CD4-positive, alpha-beta T cell treated with Interferon alpha-2 for 1 hour (primary cell): ENCODE measurements at places on chromosomes 2 and 18.

- no peak for DNase-seq
Observed at GRCh38 chr2:118913131-118913802, 28.7 kb upstream of the MARCO start.

DNA sequence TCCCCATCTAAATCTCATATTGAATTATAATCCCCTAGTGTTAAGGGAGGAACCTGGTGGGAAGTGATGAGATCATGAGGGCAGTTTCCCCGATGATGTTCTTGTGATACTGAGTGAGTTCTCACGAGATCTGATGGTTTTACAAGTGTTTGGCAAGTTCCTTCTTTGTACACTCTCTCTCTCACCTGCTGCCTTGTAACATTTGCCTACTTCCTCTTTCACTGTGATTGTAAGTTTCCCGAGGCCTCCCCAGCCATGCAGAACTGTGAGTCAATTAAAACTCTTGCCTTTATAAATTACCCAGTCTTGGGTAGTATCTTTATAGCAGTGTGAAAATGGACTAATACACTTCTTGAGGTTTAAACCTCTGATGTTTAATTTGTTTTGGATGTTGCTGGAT, 177.5 kb downstream of the CD8B2 start:
- DNase-seq, result no peak

- no peak for DNase-seq
Observed at GRCh38 chr18:28712796-28713425, 536.0 kb upstream of the CDH2 start.

- no peak for DNase-seq
Observed at GRCh38 chr2:239587841-239588240, 187.0 kb upstream of the HDAC4 start.

DNA sequence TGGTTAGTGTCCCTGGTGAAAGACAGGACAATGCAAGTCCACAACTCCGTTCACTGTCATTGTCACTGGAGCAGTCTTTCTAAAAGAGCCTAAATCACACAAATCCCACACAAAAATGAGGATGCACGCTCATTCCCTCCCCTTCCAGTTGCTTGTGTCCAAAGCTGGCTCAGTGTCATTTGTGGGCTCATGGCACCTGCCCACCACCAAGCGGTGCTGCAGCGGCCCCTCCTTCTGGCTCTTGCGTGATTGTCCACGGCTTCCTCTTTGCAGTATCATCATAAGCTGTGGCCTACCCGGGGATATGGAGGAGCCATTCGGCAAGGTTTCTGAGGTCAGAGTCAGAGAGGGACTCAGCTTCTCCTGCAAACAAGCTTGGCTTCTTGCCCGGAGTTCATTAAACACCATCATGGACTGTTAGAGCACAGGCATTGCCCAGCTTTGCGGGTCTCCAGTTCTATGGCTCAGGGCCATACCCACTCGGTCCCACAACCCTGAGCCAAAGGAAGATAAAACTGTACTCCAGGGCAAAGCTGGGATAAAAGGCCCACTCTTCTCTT, 179.4 kb upstream of the AGAP1 start:
- no peak for DNase-seq

GRCh38 chr2:240438810-240439697, 3.6 kb downstream of the GPC1 start:
- no peak for DNase-seq

DNA sequence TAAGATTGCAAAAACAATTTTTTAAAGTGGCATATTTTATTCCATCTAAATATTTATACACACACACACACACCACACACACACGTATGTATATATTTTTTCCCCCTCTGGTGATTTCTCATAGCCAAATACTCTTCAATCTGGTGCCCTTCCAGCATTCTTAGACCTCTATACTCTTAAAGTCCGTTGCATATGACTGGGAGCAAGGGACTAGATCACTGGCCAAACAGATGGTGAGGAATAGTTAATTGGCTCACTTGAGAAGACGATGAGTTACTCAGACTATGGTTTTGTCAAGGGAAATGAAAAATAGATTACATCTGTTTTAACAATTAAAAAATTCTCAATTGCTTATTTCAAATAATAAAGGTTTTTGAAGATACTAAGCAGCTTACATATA, 512.5 kb upstream of the LRRTM4 start:
- no peak for DNase-seq

DNA sequence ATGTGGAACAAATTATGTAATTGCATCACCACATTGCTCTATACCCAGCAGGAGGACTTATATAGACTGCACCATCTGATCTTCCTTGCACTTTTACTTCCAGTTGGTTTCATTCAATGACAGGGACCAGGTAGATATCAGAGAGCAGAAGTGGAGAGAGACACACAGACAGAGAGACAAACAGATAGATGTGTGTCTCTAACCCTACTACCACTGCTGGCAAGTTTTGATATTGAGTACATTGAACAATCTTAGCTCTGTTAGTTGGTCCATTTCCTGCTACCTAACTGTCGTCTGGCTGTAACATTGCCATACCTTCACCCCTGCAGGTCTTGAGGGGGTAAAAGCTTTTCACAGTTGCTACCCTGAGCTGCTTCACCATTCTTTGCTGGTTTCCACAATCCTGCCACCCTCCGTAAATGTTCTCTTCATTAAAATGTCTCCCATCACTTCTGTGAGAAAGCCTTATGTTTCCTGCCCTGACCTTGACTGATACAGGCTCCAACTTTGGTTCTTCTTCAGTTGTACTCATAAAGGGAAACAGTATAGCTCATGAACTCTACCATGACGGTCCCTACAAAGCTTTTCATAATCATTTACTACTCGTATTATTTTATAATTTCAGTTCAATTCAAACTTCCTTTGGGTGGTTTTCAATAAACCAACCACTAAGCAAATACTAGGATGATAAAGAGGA, 62.3 kb upstream of the ITGA4 start:
- no peak for DNase-seq

- no peak for DNase-seq
Observed at GRCh38 chr2:162060532-162060931, 13.5 kb downstream of the DPP4 start.

DNA sequence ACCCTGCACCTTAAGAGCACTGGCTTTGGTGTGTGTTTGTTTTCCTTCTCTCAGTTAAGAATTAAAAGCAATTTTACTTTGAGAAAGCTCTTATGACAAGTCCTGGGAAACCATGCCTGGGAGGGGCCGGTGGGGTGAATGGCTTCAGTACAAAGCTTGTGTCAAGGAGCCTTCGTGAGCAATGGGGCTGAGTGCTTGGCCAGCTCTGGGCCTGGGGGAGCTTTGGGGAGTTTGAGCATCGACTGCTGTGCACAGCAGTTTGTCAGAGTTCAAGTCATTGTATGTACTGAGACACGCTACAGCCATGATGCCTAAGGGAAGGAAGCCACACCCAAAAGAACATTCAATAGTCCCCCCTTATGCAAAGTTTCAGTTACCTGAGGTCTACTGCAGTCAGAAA, 75.8 kb downstream of the ARHGEF4 start:
- DNase-seq, result no peak

DNA sequence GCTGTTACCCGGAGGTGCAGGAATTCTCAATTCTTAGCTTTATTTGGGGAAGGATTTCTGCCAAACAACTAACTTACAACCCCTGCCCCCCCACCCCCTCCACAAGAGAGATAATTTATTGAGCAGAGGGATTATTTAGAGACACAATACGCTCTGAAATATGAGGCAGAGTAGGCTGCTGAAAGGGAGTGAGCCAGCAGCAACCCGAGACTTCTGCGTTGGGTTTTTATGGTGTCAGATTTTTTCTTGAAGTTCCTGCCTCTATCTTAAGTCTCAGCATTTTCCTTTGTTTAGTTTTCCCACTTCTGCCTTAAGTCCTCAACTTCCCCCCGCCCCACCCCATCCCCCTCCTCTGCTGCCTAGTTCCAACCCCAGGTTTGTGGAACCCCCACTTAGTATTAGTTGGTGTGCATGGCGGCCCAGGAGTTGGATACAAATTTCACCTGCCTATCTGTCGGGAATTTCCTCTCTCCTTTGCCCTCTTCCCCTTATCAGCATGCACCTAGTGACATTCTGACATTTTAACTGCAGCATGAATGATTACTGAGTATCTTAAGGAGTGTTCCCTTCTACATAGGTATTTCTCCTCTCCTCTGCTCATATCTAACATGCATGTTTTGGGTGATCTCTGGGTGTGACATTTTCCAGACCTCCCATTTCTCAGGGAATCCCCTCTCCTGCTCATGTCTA, 1635.9 kb upstream of the LRRTM1 start:
- DNase-seq, result no peak

DNA sequence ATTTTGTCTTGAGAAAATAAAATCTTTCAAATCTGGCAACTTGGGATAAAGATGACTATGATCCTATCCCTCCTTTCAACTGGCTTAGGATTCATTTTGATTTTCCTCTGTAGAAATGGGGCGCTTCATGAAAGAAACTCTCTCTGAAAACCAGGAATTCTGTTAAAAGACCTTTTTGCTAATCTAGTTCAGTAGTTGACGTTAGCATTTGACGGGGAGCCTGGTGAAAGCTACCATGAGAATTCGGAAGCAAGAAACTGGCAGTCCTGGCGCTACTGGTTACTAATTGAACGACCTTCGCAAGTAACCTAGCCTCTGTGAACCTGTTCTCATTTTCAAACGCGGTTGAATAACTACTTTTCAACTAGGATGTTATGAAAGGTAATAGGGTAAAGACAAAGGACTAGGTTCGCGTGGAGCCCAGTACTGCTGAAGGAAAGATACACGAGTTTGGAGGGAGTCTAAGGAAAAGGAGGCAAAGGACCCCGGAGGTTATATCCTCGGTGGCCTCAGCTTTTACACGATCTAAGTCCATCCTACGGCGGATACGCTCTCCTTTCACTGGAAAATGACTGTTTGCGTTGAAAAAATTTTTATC, 604 bp upstream of the STK11IP start:
- no peak for DNase-seq

GRCh38 chr18:3012136-3013023, 564 bp downstream of the LPIN2 start:
- DNase-seq, result peak; percentile 39

- DNase-seq, result no peak
Observed at GRCh38 chr2:20371323-20372025, 20.8 kb upstream of the PUM2 start.

DNA sequence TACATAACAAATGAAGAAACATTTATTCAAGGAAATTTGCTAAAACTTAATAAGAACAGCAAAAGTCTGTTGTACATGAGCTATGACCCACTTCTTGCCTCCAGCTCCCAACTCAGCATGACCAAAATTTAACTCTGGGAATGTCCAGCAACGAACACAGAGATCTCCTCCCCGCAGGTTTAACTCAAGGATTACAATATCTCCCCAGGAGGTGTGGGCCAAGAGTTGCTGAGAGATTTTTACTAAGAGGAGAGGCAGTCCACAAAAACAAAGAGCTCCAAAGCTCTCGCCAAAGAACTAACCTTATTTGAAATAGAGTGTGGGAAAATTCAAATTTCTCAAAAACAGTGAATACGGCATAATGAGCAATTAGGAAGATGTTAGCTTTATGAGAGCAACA, 318.5 kb downstream of the GRB14 start:
- DNase-seq, result no peak

DNA sequence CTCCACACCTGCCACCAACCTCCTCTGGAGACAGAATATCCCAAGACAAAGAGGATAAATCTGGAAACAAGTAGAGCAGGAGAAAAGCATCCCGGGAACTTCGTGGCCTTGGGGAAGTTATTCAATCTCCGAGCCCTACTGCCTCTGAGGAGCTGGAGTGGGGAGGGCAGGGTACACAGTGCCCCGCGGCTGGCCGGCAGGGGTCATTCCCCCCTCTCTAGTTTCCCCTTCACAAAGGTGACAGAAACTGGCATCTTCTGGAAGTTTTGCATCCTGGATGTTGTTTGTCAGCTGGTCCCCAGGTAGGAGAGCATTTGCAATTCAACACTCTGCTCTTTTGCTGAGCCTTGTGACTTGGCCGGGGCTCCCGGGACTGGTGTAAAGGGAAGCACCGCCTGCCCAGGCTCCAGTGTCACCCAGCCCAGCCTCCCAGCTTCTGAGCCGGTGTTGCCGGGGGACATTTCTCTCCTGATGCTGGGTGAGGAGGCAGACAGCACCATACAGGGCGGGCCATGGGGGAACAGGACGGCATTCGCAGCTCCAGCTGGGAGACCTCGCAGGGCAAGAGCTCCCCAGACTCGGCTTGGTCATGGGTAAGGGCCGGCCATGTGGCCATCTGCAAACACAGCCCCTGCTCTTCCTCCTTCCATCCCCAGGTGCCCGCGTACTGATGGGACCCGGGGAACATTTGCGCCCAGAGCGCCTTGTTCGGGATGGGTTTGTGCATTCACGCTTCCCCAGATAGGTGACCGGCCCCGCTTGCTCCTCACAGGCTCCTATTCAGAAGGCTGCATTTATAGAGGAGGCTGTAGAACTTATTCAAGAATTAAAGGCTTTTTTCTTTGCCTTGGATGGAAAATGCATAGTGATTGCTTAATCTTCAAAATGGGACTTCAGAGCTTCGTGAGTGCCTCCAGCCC, 7.4 kb upstream of the NTSR2 start:
- no peak for DNase-seq

DNA sequence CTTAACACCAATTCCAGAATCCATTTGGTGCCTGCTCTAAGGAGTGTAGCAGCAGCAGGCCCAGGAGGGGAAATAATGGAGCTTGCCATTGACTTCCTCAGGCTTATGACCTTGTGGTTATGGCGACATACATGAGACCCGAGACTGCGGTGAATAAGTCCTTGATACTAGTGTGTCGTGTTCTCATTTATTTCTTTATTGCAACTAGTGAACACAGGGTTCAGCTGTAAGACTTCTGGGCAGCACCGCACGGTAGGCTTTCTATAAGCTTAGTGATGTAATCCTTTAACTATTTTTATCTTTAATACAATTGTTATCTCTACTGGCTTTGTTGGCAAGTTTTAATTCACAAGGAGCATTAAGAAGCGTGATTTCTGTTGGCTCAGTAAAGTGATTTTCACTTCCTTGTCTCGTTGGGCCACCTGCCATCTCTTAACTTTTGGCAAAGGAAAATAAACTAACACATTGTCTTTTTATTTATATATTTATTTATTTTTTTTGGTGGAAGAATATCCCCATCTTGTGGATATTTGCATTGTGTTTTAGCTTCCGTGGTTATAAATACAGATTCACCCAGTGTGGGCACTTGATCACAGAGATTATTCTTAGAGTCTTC, 139.8 kb downstream of the LTBP1 start:
- DNase-seq, result no peak

DNA sequence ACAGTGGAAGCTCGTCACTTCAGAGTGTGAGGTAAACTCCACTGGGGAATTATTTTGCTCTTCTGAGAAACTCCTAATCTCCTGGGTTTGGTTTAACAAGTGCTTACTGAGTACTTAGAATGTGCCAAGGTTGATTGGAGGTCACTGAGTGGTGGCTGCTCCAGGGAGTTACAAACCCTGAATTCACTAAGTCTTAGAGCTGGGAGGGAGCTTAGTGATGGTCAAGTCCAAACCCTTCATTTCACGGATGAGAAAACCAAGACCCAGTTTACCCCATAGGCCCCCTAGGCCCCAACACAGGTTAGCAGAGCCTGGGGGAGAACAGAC, 52.0 kb downstream of the SLC4A5 start:
- no peak for DNase-seq

GRCh38 chr2:112812318-112813267, 24.0 kb downstream of the IL1B start:
- no peak for DNase-seq

GRCh38 chr2:190408538-190409271, 550 bp downstream of the MFSD6 start:
- DNase-seq, result peak; percentile 87
